Upper lobe of right lung (tissue), 1 donor: ENCODE measurements at places on chromosomes 3 and 15. TPM values are rescaled to one million over a fixed set of nuclear protein-coding genes. Genes with fewer than 3 reads are reported as not detected.

The SOX2 gene
- total RNA-seq, result 0.20 TPM

The RFTN1 gene
- total RNA-seq, result 69.4 TPM

GRCh38 chr15:41922353-41922752, 28.5 kb upstream of the SPTBN5 start:
- peaks cover 63% of the 10 kb centered on the region for H3K4me1 ChIP-seq
- H3K36me3 ChIP-seq, result peaks cover 28% of the 10 kb centered on the region
- H3K27ac ChIP-seq, result no peak overlapping the region
- H3K27me3 ChIP-seq, result no peaks in the 10 kb centered on the region
- H3K4me3 ChIP-seq, result no peak overlapping the region

DNA sequence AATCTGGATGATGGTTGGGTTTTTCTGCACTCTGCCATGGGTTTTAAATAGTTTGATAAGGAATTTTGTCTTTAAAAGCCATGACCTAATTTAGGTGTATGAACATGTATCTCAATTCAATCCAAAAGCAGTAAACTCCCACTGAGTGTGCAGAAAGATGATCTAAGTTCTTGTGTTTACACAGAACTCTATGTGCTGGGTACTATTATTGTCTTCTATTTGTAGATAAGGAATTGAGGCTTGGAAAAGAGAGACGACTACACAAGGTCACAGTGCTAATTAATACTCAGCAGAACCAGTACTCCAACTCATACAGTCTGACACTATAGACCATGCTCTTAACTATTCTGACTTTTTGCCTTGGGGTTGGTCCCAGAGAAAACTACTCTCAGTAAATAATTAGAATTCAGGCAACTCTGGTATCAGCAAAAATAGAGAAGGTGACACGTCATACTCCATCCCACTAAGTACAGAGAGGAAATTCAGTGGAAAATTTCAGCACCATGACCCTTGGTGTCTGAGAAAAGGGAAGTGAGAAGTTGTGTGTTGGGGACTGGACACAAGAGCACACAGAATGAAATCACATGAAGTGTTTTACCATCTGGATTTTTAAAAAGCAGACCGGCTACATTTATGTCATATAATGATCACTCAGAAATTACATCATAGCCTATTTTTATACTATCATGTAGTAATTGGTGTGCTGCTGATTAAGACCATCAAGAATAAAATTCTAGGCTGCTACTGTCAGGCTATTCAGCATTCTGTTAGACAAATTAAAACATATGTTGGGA, 18.3 kb upstream of the MYH15 start:
- H3K36me3 ChIP-seq, result no peaks in the 10 kb centered on the region
- no peak overlapping the region for H3K4me3 ChIP-seq

- H3K36me3 ChIP-seq, result peaks cover 47% of the 10 kb centered on the region
- H3K4me1 ChIP-seq, result no peaks in the 10 kb centered on the region
- no peak overlapping the region for H3K4me3 ChIP-seq
- no peak overlapping the region for H3K27ac ChIP-seq
Observed at GRCh38 chr15:34154725-34155204, 52.9 kb downstream of the PGBD4 start.

DNA sequence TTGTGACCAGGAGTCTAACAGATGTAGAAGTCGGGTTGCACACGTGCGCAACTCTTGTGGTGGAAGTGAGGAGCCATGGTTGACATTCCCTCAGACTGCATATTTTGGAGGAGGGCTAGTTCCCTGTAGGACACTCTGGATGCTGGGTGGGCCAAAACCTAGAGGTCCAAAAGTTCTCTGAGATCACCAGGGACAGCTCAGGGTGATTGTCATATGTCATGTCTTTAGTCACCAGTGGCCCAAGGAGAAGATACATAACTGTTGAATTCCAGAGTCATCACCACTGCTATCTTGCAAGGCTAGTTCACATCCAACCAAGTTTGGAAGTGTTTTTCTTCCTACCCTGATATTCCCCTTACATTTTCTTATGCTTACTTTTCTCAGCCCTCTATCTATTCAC, 95.2 kb upstream of the C3orf80 start:
- H3K27me3 ChIP-seq, result no peaks in the 10 kb centered on the region
- H3K27ac ChIP-seq, result no peak overlapping the region
- H3K4me1 ChIP-seq, result peaks cover 14% of the 10 kb centered on the region
- H3K36me3 ChIP-seq, result no peaks in the 10 kb centered on the region
